NCI-H2171 treated with DMSO at 0.1 percent for 48 hours (cell line): ENCODE measurements at places on chromosomes 1 and 21.

DNA sequence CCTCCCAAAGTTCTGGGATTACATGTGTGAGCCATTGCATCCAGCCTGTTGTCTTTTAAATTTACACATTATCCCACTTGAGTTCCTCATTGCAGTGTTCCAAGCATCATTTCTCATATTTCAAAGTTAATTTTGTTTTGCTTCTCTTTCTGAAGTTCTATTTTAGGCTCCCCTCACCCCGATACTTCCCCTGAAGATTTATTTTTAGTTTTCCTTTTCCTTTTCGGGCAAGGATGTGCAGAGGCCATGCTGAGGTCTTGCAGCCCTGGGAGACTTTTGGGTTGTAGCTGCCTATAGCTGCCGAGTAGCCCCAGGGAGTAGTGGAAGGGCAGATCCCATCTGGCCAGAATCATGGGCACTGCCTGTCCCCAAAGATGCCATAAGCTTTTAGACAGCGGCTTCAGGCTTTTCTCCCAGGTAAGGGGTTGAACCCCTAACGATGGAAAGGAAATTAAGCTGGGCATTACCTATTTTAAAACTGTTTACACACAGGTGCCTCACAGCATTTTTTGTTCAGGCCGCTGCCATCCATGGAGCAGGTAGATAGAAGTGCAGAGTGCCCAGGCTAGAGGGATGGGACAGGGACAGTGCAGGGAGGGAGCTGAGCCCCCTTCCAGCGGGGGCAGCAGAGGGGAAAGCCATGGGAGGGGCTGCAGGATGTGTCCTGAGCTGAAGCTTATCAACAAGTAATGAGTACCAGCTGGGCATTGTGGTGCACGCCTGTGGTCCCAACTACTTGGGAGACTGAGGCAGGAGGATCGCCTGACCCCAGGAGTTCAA is 15.9 kb downstream of the PSEN2 start:
- no peak for DNase-seq

- DNase-seq: no peak
Measured at GRCh38 chr21:43188181-43188580, 19.4 kb downstream of the CRYAA start.

GRCh38 chr1:211548321-211549091 is 30.5 kb downstream of the SLC30A1 start:
- DNase-seq: peak; percentile 90

DNA sequence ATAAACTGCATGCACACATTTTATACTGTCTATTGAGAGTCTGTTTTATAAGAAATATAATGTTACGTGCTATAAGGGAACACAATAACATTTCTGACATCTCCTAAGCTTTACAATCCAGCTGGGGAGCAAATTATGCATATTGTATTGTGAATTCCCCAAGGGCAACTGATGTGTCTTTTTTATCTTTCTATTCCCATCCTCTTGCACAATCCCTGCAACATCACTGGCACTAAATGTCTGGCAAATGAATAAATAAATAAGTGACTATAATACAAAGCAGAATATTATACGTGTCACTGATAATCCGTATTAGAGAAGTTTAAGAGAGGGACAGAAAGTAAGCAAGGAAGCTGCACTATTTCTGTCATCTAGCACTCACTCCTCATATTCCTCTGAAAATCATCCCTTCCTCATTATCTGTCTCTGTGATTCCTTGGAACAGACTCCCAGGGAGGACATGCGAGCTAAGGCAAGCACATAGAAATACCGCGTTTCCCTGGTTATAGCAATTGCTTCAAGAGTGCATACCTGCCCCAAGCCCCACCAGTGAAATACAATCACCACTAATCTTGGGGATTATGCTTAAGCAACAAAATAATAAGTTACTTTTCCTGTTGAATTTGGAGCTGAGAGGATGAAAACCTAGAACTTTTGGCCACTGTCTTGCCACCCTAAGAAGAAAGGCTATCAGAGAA is 205.4 kb downstream of the SMYD3 start:
- DNase-seq: no peak

DNA sequence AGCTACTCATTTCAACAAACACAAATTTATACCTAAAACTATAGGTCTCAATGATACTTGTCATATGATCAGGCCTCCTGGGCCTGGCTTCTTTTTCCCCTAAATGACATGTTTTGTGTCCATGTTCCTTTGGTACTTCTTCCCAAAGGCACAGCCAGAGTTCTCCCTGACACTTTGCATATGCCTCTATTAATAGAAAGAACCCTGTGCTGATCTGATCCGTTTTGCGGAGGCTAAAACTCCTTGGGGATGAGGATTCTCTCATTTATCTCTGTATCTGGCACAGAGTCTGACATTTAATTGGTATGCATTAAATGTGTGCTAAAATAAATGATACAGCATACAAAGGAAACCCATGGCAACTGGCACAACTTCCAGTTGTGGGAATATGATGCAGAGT is 11.5 kb downstream of the ATPAF1 start:
- no peak for DNase-seq

GRCh38 chr1:156582388-156583017 is 3.0 kb downstream of the TTC24 start:
- DNase-seq: no peak

GRCh38 chr1:34162852-34163766 is 1.9 kb downstream of the CSMD2 start:
- DNase-seq: no peak

DNA sequence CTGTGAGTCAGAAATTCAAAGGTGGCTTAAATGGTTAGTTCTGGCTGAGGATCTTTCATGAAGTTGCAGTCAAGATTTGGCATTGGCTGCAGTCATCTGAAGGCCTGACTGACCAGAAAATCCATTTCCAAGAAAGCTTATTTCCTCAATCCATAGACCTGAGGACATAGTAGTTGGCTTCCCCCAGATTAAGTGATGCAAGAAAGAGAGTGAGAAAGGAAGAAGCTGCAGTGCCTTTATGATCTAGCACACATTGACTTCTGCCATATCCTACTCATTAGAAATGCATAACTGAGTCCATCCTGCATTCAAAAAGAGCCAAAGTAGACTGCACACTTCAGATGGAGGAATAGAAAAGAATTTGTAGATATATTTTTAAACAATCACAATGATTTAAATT is 222.6 kb downstream of the COL24A1 start:
- DNase-seq: no peak

DNA sequence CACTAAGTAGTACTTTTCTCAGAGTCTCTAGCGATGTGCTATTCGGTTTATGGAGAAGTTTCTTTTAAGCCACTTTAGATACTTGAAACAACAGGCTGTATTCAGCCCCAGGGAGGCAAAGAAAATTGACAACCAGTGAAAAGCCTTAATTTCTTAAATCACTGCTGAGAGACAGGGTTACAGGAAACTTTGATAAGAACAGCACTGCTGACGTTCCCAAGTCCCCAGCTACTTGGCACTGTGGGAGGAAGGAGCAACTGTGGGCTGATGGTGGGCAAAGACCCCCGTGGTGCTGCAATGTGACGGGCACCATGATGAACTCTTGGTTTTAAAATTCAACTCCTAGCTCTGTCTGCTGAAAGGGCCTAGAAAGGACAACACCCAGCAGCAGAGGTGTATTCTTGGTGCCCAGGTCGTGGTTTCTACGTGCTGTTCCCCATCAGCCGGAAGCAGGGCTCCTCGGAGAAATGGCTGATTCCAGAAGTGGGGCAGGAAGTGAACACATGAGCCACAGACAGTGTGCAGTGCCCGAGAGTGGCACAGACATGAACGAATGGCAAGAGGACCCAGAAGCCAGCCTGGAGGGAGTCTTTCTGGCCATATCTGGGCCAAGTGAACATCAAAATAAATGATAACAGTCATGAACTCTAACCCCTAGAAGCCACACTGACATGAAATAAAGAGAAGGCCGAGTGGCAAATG is 5.3 kb downstream of the PTTG1IP start:
- DNase-seq: no peak

- DNase-seq: no peak
Measured at GRCh38 chr1:201737352-201738060, 91.5 kb upstream of the IPO9 start.

DNA sequence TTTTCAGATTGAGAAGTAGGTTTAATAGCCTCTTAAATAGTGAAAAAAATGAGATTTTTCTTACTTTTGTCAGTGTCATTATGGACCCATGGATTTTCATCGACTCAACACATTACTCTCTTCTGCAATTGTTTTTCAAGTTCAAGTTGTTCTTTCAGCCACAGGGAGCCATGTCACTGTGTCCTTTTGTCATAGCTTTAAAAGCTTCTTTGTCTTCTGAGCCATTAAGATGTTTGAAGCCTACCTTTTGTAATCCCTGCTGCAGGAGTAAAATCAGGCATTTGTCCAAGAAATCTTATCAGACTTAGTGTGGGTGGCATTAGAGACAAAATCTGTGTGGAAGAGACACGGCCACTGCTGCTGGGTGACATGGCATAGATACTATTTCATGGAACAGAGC is 92.8 kb upstream of the ZP4 start:
- DNase-seq: no peak

DNA sequence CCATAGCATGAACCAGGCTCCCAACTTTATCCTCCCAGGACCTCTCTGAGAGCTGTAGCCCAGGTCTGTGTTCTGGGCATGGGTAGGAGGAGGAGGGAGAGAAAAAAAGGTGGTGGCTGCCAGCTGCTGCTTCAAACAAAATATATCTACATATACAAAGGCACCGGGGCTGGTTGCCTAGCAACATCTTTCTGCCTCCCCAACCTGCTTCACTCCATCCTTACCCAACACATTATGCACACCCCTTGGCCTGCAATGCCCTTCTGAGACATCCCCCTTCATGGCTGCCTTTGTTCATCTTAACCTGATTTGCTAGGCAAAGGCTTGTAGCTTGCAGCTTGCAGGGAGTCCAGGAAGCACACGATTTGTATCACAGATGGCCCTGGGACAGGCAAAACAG is 27.2 kb upstream of the ATP1A1 start:
- peak; percentile 89 for DNase-seq

- no peak for DNase-seq
Measured at GRCh38 chr21:44013380-44014088, 1.4 kb downstream of the TRAPPC10 start.
